RPMI7951 (cell line): ENCODE measurements at places on chromosomes 6 and 20. TPM values are rescaled to one million over a fixed set of nuclear protein-coding genes. Genes with fewer than 3 reads are reported as not detected.

- no peak for DNase-seq
Measured at GRCh38 chr6:7526755-7527154, 14.7 kb upstream of the DSP start.

DNA sequence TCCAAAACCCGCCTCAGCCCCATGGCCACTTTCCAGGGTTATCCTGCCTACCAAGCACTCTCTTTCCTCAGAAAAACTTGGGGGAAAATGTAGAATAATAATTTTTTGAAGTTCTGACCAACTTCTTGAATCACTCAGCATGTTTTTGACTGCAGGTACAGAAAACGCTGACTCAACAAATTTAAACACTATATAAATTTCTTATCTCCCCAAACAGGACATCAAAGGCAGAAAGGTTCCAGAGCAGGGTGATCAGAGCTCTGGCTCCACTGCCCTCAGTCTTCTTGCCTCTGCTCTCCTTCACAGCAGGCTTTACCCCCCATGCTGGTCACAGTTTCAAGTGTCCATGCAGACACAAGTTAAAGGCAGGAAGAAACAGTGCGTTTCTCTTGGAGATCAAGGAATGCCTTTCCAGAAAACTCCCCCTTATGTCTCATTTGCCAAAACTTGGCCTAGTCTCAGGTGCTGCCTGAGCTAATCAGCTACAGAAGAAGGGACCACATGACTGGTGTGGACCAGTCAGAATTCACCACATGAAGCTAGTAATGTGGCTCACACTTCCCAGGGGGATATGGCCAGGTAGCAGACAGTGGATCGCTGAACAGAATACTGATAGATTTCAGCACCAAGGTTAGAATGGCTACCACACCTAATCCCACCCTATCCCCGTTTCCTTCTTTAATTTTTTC, 24.4 kb upstream of the SLC17A3 start:
- no peak for DNase-seq

DNA sequence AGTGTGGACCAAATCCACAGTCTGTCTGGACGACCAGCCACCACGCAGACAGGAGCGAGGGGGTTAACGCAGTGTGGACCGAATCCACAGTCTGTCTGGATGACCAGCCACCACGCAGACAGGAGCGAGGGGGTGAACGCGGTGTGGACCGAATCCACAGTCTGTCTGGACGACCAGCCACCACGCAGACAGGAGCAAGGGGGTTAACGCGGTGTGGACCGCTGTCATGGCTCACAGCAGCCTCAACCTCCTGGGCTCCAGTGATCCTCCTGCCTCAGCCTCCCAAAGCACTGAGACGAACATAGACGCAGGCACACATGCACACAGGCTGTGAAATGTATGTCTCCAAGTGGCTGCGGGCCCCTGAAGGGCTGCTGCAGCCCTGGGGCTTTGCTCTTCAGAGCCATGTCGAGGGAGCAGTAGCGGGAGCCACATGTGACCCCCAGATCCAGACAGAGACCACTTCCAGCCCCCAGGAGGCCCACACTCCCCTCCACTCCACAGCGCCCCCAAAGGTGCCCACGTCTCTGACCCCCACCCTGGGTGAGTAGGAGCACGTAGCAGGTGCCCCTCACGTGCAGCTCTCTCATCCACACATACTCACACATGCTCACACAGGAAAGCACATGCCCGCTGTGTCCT, 98.1 kb downstream of the YTHDF1 start:
- DNase-seq: no peak

GRCh38 chr20:32599783-32600340, 14.7 kb upstream of the NOL4L start:
- peak; percentile 24 for DNase-seq

- no peak for DNase-seq
Measured at GRCh38 chr20:63121749-63122405, 94.1 kb downstream of the YTHDF1 start.

- peak; percentile 97 for DNase-seq
Measured at GRCh38 chr6:113120224-113120581, 736.9 kb upstream of the MARCKS start.

- DNase-seq: no peak
Measured at GRCh38 chr6:128521282-128521632, 858 bp upstream of the PTPRK start.

- DNase-seq: peak; percentile 77
Measured at GRCh38 chr6:5550631-5551030, 289.3 kb downstream of the FARS2 start.

DNA sequence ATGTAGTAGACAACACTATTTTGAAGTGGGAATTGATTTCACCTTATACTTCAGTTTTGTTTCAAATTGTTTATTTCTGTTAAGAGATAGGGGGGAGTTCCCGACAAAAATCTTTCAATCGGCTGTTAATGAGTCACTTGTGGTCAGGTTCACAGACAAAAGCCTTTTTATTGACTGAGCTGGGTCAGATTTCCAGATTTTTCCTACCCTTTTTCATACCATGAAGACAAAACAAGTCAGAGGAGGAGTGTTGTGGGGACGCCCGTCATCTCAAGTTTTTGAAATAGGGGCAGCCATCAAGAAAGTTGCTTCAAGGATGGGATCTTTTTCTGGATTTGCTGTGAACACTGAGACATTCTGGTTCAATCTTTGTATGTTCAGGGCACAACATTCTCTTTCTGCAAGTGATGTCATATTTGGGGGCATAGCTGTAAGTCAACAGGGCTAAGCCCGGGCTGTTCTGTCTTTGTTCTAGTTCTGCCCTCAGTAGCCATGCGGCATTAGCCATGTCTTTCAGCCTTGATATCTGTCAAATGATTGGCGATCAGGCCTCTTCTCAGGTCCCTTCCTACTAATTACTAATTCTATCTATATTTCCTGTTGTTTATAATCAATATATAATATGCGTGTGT, 496.0 kb upstream of the MARCKS start:
- peak; percentile 95 for DNase-seq

DNA sequence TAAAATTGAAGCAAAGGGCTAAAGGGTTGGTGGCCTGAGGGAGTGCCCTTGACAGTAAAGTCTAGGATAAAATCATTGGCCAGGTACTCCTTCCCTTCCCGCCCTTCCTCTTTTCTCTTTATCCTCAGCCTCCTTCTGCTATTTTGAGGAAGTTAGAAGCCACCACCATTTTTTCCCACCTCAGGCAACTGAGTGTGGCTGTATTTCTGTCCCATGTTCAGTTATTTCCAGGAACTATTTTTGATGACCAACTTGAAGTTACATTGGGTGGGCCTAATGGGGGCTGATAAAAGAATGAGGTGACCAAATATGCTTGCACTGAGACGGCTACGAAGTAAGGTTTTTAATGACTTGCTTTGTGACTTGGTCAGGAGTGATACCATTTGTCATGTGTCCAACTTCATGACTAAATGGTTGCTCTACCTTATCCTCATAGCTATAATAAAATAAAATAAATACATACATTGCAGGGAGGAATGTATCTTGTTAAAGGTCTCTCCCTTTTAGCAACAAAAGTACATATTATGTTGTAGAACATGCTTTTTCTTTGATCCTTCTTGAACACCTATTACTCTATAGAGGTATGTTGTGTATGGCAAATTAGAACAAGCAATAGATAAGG, 12.0 kb downstream of the PTPN1 start:
- DNase-seq: no peak

DNA sequence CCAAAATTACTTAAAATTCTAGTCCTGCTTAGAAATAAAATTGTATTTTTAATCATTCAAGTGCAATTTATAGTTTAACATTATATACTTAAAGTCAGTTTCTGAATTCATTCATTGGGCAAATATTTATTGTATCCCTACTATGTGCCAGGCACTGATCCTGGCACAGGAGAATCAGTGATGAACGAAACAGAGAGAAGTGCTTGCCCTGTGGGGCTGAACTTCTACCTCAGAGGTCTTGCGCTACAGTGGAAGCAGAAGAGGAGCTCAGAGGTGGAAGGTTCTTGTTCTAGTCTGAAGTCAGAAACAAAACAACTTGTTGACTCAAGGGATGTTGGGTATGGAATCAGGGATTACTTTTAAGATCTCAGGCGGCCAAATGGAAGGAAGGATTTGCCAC, 6.0 kb downstream of the CLDN20 start:
- no peak for DNase-seq

- DNase-seq: no peak
Measured at GRCh38 chr6:14964556-14965270, 281.2 kb upstream of the JARID2 start.

DNA sequence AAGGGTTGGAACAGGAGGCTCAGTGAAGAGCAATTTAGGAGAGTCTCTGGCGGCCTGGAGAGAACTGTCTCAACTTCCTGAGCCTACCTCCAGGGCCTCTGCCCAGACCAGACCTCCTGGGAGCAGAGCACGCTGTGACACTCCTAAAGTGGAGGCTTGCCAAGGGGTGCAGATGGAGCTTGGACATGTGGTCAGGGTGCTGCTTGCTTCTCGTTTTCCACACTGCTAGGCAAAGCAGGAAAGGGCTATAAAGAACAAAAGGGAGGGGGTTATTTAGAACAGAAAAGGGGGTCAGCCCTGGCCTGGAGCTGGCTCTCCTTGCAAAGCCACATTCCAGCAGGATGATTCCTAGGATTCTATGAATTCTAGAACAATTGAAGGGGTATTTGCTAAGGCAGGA, 145.7 kb upstream of the GGTLC1 start:
- DNase-seq: peak; percentile 73

GRCh38 chr6:121780325-121781321, 345.2 kb downstream of the GJA1 start:
- peak; percentile 99 for DNase-seq

DNA sequence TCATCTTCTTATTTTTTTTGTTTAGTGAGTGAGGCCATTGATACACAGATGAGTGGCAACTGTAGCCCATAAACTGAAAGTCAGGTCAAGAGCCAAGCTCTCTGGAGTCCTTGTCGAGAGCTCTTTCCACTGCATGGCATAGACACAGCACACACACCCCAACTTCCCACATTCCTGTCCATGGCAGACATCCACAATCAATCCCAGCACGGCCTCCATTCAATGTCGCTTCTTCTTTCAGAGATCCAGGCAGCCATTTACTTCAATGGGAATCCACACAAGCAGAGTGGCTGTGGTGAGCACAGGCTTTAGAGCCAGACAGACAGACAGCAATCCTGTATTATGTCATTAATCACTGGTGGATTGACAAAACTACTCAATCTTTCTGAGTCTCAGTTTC, 34.9 kb upstream of the ECI2 start:
- DNase-seq: no peak

DNA sequence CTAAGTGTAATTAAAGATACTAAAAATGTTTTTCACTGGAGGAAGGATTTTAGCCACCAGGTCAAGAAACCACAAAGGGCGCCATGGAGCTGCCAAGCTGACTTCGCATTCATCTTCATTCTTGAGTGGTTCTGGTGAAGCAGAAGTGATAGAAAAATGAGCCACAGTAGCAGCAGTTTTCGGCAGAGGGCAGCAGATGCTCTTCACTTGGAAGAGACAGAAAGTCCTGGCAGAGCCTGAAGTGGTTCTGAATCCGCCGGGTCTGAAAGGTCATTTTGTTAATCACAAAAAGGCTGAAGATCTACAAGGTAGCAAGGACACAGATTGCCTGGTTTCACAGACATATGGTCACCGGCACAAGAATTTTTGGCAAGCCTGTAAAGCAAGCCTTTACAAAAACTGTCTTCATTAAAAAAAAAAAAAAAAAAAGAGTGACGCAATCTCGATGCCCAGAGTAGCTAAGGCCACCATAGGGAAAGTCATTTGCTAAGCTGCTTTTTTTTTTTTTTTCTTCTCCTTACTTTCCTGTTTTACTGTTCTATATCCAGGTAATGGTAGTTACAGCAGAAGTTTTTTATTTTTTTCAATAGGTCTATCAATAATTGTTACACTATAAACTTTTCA, 345.1 kb upstream of the AGPAT4 start:
- DNase-seq: peak; percentile 82

DNA sequence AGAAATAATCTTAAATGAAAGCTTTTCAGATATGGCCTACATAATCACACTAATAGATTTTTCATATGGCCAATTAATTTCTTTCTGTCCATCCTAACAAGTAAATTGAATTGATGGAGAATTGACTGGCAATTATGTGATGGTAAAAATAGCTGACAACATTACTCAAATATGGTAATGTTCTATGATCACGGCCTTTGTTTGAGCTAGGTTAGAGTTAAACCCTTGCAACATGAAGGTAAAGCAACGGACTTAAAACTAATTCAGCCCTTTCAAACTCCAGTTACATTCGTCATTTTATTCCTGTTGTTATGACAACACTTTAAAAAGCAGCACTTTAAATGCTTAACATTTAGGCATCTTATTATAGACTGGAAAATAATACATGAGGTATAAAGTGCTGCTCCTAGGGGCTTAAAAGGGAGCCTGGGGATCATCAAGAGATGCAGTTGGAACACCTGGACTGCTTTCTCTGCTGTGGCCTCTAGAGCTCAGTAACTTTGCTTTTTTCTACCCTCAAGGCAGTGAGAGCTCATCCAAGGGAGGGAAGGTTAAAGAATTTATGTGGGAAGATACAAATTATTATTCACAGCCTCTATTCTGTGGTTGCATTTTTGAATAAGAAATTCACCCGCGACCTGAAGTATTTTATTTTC, 46.9 kb downstream of the RIPOR2 start:
- DNase-seq: no peak

GRCh38 chr20:61965606-61966491, 99.8 kb downstream of the TAF4 start:
- no peak for DNase-seq

DNA sequence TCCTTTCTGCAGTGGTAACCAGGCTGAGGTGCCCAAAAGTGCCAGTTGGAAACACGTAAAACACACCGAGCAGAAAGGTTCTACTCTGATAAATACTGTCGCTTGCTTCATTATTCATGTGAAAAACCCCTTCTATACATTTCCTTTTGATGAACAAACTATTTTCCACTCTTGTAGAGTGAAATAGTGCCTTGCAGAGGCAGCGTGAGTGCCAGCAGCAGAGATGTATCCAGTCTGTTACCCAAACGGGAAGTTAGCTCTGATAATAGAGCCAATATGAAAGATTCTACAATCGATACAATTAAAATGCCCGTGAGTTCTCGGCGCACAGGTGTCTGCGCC, 1.5 kb downstream of the ZBTB46 start:
- no peak for DNase-seq

ESR1 gene
- total RNA-seq: not detected in 2 replicates

RAET1L gene
- not detected in 2 replicates for total RNA-seq

FOXQ1 gene
- not detected in 2 replicates for total RNA-seq

C20orf202 gene
- not detected in 2 replicates for total RNA-seq

GPLD1 gene
- total RNA-seq: not detected in 2 replicates

TSPO2 gene
- total RNA-seq: not detected in 2 replicates

HRH3 gene
- total RNA-seq: not detected in 2 replicates
